ENCODE measurements at places on chromosomes 7 and 10.
A peak's percentile ranks its signal among the peaks of the same experiment; 100 is the strongest.

DNA sequence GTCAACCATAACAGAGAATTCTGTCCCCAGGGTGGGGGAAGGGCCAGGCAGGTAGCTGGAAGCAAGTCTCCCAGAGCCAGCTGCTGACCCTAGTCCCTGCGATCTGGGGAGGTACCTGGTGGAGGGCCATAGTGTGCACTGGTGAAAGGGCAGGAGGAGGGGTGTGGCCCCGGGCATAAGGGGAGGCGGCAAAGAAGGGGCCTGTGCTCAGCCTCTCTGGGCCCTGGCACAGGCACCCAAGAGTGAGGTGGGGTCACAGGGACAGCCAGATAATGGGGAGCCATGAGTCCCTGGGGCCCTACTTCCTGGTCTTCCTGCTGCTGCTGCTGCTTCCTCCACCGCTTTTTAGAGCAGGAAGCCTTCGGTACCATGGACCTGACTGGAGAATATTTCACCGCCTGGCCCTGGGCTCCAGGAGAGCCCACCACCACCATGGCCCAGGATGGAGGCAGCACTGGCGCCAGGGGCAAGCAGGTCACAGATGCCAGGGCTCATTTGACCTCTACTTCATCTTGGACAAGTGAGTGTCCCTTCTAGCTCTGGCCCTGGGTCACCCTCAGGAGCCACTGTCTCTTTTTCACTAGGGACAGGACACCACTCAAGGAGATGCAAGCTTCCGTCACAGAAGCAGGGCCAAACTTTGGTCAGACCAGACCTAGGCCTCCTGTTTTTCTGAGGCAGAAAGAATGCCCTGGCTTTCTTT lies at the start of gene ANTXRL:
Gene ANTXRL, plus strand, starts transcription at position 7 of the 703 bp plus-strand sequence. Its CDS starts 266 bp downstream, at position 273.
- peak; percentile 23 for DNase-seq

GRCh38 chr7:7499892-7500291 lies 35.8 kb downstream of the COL28A1 start:
- DNase-seq = no peak

DNA sequence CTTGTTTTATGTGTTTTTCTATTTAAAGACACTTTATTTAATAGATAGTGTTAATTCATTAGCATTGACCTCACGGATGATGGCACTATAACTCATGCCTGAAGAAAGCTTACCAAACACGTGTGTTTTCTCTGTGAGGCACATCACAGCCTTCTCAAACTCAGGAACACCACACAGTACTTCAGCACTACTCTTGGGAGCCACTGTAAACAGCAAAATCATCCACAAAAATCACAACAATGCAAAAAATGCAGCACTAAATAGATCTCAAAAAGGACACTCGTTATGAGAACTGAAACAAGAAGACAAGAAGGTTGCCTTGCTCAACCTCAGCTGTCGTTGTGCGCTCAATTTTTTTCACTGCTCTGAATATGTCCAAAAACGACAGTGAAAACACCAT lies 12.0 kb upstream of the PARP12 start:
- no peak for DNase-seq

DNA sequence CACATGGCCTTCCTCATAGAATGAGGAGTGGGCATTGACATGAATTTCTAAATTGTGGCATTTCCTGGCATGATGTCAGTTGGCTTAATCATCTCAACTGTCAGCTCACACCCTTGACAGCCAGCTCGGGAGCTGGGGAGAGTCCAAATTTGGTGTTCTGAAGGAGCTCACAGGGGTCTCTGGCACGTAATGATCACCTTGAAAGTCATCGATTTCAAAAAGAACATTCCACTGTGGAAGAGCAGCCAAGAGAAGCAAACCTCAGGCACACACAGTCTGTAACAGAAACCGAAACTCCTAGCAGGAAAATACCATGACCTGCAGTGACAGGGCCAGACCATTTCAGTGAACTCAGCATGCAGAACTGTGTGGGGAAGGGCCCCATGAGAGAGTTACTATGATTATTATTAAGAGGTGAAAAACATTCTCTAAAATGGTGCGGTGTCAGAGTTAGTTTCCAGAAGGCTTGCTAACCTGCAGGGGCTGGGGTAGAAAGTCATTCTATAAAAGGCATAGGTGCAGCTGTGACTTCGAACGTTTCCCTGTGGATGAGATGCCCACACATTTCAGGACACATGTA lies 26.4 kb upstream of the KLF6 start:
- peak; percentile 47 for DNase-seq

DNA sequence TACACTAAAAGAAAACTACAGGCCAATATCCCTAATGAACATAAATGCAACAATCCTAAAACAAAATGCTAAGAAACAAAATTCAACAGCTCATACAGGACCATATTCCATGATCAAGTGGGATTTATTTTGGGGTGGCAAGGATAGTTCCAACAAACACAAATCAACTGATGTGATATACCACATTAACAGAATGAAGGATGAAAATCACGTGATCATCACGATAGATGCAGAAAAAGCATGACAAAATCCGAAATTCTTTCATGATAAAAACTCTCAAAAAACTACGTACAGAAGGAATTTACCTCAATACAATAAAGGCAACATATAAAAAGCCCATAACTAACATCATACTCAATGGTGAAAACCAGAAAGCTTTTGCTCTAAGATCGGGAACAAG lies 124.0 kb downstream of the RELN start:
- DNase-seq = no peak

- DNase-seq = no peak
Observed at GRCh38 chr7:29255906-29256692, 61.5 kb downstream of the CHN2 start.

DNA sequence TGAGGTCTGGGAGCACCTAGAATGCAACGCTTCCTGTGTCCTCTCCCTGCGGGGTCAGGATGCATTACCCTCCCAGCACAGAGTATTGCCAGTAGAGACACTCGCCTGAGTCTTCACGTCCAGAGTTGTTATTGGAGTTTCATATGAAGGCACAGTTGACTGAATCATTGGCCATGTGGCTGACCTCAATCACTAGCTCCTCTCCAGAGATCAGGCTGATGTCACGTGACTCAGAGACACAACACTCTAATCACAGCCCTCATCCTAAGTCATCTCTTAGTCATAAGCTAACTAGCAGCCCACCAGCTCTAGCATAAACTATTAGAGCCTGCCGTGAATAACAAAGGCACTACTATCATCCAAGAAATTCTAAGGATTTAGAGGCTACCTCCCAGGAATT lies 107.8 kb downstream of the HECW1 start:
- no peak for DNase-seq

GRCh38 chr7:3069771-3070449 lies 26.2 kb upstream of the CARD11 start:
- DNase-seq = no peak

DNA sequence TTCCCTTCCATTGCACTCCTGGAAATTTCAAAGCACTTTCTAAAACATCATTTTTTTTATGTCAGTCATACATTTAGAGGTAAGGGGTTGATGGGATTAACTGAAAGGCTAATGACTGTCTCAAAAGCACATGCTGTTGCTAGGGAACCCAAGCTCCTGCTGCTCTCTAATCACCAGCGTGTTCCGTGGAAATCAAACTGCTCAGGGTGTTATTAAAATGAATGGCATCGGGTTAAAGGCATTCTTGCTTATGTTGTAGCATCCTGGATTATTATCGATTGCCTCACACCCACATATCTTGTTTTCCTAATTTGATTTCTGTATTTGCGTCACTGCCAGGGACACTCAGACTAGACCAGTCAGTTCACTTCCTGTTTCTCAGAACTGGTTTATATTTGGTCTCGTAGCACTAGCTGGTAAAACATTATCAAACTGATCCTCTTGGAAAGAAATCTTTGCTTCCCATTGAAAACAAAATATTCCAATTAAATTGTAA lies 216.5 kb upstream of the MKLN1 start:
- DNase-seq = no peak

GRCh38 chr7:91898240-91898992 lies 17.9 kb upstream of the MTERF1 start:
- no peak for DNase-seq

GRCh38 chr7:73995821-73996511 lies 32.0 kb upstream of the ELN start:
- DNase-seq = no peak

GRCh38 chr7:117828825-117829224 lies 44.4 kb downstream of the CTTNBP2 start:
- no peak for DNase-seq

DNA sequence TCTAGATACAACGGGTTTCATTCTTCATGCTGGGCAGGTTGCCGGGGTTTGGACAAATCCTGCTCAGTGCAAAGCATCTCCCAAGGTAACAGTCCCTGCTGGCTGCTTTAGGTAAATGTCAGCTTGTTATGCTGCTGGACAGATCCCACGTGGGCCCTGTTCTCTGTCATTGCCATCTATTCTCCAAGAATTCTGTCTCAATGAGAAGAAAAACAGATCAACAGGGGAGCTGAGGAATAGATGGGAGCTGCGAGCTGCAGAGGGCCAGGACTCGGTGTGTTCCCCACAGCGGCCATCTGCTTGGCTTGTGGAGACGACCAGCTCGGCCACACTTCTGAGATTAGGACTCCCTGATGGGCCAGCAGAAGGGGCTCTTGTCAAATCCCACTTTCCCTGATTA lies 235.2 kb downstream of the DPP6 start:
- DNase-seq = peak; percentile 60

GRCh38 chr10:104904753-104905323 lies 263.7 kb downstream of the SORCS3 start:
- no peak for DNase-seq

DNA sequence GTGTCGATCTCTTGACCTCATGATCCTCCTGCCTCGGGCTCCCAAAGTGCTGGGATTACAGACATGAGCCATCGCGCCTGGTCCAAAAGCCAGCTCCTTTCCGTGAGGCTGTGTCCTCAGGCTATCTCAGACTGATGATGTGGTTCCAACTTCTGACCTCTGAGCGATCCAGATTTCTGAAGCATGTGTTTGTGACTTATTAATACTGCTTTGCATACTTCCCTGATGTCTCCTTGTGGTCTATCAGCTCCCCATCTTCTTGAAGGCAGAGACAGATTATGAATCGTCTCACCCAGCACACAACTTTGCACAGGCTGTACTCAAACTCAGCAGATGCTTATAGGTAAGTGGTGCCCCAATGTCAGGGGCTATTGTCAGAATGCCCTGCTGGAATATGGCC lies 2.0 kb upstream of the PLPP4 start:
- no peak for DNase-seq

GRCh38 chr7:57425239-57425944 lies 24.6 kb upstream of the ZNF716 start:
- no peak for DNase-seq

- DNase-seq = peak; percentile 40
Observed at GRCh38 chr10:127899766-127900387, 7.0 kb upstream of the PTPRE start.

- DNase-seq = no peak
Observed at GRCh38 chr7:71604818-71605414, 473.0 kb downstream of the GALNT17 start.

DNA sequence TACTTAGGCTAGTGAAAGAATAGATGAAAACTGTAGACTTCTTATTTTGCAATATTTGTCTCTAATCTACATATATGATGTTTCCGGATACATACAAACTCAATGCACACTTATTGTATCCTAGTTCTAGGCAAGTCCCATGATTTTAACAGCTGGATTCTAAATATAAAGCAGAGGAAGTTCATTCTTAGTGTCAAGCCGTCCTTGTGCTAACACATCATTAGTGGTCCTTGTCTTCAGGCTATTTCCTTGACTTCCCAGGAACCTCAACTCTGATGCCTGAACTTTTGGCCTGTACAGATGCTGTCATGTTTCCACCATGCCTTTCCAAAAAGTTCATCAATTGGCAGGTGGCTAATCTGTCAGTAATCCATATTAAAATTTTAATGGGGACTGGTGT lies 301.9 kb upstream of the DGKB start:
- DNase-seq = no peak

- no peak for DNase-seq
Observed at GRCh38 chr7:151700586-151701165, 176.2 kb downstream of the PRKAG2 start.

DNA sequence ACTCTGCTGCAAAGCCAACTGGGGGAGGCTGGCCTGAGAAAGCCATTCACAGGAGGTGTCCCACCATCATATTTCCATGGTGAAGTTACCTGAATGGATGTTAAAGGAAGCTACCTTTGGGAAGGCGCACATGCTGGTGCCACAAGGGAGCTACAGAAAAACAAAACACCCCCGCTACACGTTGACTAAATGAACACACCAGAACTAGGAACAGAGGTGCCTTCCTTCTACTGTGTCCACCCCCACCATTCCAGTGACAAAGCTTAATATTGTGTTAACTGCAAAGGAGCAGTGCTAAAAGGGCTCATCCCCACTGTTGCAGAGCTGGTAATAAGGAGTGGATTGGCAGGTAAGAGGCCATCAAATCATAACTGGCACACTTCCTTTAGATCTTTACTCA lies 420.0 kb upstream of the PODXL start:
- DNase-seq = no peak

- no peak for DNase-seq
Observed at GRCh38 chr7:50221028-50221427, 83.5 kb upstream of the IKZF1 start.

DNA sequence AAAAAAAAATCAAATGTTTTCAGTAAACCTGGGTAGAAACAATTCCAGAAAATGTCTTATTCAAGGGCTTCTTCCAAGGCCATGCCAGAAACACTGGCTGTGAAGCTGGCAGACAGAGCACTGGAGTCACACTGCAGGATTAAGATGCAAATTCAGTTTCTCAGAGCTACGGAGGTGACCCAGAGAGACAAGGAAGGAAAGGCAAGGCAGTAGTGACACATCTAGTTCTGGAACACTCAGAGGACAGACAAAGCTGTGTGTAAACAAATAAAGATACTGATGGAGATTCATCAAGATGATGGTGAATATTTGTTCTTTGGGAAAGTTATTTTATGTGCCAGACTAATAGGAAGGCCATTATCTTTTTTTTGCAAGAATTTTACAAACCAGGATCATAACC lies 608.3 kb upstream of the C7orf33 start:
- no peak for DNase-seq

GRCh38 chr7:88835147-88835728 lies 39.7 kb upstream of the TEX47 start:
- DNase-seq = no peak

DNA sequence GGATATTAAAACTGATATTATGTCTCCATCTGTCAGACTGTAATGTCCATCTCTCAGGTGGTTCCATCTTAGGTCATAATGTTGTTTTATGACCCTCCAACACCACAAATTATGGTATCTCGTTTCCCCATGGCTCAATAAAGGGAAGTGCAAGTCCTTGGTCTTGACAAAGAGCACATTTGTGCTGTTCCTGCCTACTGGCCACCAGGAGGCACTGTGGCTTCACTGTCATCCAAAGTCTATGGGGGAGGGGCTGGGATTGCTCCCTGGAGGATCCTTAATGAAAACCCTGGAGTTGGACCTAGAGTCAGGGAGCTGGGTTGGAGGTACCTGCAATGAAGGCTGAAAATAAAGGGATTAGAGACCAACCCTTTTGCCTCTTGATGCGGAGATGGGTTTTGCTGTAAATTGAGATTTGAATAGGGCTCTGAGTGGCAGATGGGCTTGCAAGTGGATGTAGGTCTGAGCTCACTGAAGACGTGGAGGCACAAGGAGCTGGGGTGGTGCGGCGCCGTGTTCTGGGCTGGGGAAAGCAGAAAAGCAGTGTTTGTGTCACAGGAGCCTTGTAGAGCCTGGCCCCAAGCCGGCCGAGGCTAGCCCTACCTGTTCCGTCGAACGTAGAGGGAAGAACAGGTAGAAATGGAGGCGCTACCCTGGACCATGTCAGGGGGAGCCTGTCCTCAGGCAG lies 180.5 kb upstream of the PRSS58 start:
- DNase-seq = no peak

- no peak for DNase-seq
Observed at GRCh38 chr10:4763513-4763912, 62.5 kb upstream of the AKR1E2 start.

Measured in islet precursor cell (in vitro differentiated cells).